ENCODE measurements at places on chromosomes 7 and 10.

DNA sequence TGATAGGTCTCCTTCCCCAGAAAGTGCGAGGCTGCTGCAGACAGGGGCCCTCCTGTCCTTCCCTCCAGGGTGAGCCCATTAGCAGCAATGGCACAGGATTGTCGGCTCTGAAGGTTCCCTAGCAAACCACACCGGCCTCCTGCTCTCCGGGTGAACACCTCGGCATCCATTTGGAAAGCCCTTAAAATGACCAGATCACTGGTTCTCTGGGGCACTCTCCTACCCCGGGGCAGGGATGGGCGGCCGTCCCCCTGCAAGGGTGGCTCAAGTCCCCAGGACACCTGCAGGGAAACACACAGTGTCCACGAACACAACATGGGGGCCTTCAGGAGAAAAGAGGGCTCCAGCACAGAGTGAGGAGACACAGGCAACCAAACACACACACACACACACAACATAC is 459.1 kb downstream of the PTPRN2 start:
- no peak for DNase-seq

- DNase-seq, result no peak
Measured at GRCh38 chr10:113473011-113473410, 79.8 kb upstream of the HABP2 start.

DNA sequence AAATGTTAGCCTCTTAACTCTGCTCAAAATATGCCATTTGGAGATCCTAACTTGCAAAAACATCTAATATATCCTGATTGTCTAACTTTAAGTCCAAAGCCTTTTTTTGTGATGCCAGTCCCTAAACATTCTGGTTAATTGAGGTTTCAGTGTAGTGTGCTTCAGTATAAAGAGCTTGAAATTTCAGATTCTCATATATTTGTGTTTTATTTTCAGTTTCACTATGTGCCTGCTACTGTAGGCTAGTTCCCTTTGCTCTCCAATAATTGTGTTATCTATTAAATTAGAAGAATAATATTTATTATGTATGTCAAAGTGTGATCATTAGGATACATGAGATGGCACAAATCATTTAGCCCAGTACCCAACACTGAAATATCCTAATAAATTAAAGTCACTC is 1361.2 kb downstream of the XPNPEP1 start:
- no peak for DNase-seq

GRCh38 chr7:112757337-112757736 is 32.9 kb downstream of the TMEM168 start:
- DNase-seq, result no peak

- no peak for DNase-seq
Measured at GRCh38 chr10:36256166-36256565, 614.1 kb upstream of the FZD8 start.

- no peak for DNase-seq
Measured at GRCh38 chr7:123754271-123754871, 5.6 kb upstream of the WASL start.

GRCh38 chr10:1094112-1095057 is 38.2 kb downstream of the WDR37 start:
- DNase-seq, result no peak

GRCh38 chr7:44706788-44707557 is 41.7 kb upstream of the ZMIZ2 start:
- DNase-seq, result no peak

DNA sequence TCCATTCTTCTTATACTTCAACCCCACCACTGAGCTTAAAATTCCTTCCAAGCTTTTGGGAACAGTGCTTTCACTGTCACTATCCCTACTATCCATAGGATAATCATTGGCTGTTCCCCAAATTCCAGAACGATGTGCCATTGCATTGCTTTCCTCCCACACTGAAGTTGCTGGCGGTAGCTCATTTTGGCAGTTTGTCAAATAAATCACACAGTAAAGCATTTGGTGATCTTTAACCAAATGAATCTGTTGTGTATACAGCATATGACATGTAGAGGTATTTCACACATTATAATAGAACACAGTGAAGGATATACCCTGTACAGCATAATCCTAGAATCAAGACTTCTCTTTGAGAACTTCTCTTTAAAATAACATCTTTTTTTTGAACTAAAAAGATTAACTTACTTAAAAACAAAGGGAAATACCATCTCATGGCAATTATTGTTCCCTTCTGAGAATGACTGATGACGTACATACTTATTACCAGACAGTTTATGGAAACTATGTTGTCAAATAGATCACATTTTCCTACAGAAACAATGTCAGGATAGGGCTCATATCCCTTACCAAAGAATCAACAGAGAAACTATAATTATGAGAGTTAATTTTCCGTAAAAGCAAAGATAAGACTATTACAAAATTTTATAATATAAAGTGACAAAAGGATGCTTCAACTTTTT is 93.6 kb downstream of the CTNNA3 start:
- DNase-seq, result no peak

Data from H1 (cell line).